ENCODE measurements at places on chromosomes 1 and 21.

- no peak for DNase-seq
These were observed 228.6 kb downstream of the GPATCH2 start for GRCh38 chr1:217402301-217402700.

GRCh38 chr1:17158961-17159360, 39.7 kb upstream of the PADI2 start:
- no peak for DNase-seq

DNA sequence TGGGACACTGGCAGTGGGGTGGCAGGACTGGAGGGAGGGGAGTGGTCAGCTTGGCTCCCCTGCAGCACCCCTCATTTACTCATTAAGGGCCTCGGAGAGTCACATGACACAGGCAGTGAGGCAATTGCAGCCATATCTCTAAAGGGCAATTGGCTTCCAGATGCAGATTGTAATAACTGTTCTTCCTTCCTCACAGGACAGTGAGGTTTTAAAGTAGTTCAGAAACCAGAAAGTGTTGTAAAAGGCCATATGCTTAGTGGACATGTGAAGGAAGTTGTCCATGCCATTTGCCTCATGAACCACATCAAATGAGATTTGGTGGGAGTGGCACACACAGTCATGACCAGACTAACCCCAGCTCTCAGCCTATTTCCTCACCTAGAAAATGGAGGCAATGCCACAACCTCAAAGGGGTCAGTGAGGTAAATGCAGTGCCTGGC, 11.1 kb downstream of the MTX1 start:
- DNase-seq = no peak

- peak; percentile 60 for DNase-seq
These were observed 1.2 kb downstream of the HHIPL2 start for GRCh38 chr1:222546548-222547259.

DNA sequence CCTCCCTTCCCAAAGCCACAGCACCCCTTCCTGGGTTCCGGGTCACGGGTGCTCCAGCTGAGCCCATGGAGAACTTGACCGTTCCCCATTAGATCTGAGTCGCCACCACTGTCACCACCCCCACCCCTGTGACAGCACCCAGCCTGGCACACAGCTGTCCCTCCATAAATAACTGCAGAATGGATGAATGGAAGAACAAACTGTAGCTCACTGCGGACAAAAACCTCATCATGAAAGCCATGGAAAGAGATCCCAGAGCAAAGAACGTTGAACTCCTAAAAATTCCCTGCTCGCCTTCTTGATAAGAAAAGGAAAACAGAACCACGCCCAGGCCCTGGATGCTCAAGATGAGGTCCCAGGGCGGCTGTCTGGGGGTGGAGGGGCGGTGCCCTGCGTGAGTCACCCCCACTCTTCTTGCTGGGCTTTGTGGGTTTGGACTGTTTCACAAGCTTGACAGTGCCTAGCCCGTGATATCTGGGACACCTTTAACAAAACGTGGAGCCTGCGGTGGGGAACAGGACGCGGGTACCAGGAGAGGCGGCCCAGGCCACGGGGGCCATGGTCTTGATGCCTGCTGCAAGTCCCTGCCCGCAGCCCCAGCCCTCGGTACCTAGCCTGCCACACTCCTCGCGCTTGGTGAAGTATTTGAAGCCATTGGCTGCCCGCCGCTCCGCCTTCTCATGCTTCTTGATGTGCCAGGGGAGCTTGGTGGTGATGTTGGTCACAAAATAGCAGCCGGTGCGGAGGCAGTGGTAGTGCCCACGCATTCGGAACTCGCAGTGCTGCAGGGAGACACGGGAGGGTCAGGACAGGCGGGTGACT, 151.9 kb downstream of the CASZ1 start:
- DNase-seq = no peak

DNA sequence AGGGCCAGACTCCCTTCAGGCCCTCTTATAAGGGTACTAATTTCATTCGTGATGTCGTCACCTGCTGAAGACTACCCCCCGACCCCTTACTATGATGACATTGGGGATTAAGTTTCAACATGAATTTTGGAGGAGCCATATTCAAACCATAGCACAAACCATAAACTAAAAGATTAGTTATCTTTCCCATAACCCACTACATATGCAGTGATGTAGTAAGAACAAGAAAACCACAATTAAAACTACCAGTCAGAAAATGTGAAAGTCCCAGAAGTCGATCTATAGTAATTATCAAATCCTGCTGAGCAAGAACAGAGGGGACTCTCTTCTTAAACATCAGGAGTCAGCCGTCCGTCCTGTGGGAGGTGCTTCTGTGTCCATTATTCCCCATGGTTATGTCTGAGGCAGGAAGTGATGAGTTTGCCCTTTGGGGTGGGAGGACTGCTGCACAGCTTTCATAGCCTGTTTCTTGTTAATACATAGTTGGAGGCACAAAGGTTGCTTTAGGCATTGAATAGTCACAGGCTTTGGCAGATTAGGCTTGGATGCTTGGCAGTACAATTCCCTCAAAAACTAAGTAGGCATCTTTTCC, 35.9 kb upstream of the PTGFRN start:
- no peak for DNase-seq
